ENCODE measurements at places on chromosomes 3 and 15. TPM values are rescaled to one million over a fixed set of nuclear protein-coding genes. Genes with fewer than 3 reads are reported as not detected.

- no peak for DNase-seq
Observed at GRCh38 chr3:30655187-30655812, 48.9 kb downstream of the TGFBR2 start.

- DNase-seq, result no peak
Observed at GRCh38 chr3:169846458-169847193, 23.1 kb downstream of the LRRC31 start.

- no peak for DNase-seq
Observed at GRCh38 chr15:88832820-88833730, 29.8 kb downstream of the ACAN start.

- no peak for DNase-seq
Observed at GRCh38 chr3:104635872-104636580, 730.7 kb upstream of the ALCAM start.

DNA sequence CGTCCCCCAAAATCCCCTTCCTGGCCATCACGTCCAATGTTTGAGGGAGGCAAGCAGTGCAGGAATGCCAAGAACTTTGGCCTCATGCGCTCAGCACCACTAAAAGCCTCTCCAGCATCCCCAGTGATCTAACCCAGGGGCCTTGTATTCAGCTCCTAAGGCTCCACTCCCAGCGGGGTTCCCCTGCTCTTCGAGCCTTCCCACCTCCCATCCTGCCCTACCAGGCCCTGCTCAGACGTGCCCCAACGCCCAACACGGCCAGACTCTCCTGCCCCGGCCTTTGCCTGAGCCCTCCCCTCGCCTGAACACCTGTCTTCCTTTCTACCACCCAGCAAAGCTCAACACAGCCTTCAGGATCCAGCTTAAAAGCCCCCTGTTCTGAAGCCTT, 30.5 kb downstream of the PLXND1 start:
- DNase-seq, result peak; percentile 87

- no peak for DNase-seq
Observed at GRCh38 chr3:140238646-140239314, 303.8 kb downstream of the CLSTN2 start.

GRCh38 chr3:107994181-107994580, 96.7 kb downstream of the CD47 start:
- DNase-seq, result no peak

DNA sequence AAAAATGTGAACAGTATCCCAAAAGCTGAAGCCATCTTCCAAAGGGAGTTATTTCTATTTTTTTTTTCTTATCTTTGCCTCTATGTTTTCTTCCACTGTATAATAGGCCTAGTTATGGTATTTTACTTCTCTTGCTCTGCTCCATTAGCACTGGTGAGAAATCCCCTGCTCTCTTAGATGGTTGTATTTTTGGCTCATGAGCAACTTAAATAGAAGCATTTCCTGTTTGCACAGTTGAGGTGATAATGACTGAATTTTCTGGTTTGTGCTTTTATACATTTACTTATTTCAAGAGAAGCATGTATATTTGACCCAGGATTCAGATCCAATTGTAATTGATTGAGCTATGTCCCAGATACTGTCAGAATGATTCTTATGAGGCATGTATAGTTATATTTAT, 61.6 kb upstream of the CD200R1L start:
- DNase-seq, result no peak

DNA sequence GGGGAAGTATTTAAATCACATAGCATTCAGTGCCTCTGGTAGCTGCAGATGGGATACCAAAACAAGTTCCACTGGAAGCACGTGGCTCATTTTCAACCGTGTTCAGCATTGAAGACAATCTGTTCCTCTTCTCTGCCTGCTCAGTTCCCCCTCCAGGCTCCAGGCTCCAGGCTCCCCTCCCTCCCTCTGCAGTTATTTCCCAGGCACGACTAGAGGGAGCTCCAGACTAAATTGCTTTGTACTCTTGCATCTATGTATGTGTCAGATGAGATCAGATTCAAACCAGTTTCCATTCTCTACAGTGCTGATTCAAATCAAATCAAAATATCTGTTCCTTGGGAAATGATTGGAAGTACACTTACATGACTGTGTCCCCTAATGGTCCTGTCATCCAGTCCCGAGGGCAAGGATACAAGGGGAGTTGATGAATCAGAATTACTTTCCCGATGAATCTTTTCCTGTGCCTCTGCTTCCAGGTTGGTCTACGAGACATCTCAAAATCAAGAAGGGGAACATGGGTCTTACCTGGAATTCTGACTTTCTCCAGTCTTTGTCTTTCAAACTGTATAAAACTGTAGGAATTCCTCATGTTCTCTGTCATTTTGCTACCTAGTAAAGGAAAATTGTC, 600.5 kb downstream of the EDEM1 start:
- DNase-seq, result peak; percentile 69

- DNase-seq, result no peak
Observed at GRCh38 chr3:70097084-70097483, 97.6 kb downstream of the SAMMSON start.

DNA sequence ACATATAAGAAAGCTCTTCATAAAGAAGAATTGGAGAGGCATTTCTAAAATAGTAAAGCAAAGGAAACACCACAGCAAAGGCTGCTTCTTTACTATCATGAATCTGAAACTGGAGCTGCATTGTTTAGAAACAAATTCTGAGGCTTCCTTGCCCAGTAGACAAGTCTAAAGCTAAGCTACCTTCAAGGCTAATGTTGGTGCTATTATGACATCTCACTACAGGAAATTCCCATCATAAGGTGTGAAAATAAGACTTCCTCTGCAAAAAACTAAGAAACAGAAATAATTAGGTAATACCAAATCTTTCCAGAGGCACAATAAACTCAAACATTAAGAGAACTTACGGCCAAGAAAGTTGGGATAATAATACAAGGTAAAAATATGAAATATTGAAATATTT, 89.9 kb upstream of the P3H2 start:
- no peak for DNase-seq

- DNase-seq, result peak; percentile 36
Observed at GRCh38 chr15:57281321-57281720, 95.0 kb upstream of the CGNL1 start.

- no peak for DNase-seq
Observed at GRCh38 chr3:44957986-44958385, 18.0 kb downstream of the ZDHHC3 start.

- peak; percentile 78 for DNase-seq
Observed at GRCh38 chr15:77986891-77987764, 90.4 kb downstream of the TBC1D2B start.

DNA sequence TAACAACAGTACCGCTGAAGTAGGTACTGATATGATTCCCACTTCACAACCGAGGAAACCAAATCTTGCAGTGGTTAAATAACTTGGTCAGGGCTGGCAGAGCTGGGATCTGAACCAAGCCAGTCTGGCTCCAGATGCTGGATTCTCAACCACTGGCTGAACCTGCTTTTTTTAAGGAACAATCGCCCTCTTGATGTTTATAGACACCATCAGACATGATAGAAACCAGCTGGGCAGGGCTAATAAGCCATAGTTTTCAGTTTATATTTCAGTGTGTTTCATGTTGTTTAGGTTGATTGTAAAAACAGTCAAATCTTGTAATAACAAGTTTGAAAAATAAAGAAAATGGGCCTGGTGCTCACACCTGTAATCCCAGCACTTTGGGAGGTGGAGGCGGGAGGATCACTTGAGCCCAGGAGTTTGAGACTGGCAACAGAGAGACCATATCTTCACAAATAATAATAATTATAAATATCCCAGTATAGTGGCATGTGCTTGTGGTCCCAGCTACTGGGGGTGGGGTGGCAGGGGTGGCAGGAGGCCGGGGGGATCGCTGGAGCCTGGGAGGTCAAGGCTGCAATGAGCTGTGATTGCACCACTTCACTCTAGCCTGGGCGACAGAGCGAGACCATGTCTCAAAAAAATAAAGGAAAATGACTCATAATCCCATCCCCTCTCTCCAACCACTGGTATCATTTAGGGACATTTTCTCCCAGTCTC, 36.7 kb downstream of the XYLB start:
- no peak for DNase-seq

DNA sequence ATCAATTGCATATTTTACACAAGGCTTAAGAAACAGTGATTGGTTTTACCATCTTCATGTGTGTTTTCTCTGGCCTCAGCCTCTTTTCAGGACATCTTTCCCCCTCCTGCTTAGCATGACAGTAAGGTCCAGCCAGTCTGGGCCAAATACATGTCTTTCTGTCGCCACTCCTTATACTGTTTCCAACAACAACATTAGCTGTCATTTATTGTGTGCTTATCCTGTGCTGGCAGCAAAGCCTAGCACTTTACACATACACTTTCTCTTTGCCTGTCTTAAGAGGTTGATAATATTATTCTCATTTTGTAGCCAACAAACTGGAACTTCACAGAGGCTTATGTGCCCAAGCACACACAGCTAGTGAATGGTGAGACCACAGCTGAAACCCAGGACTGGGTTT, 37.8 kb downstream of the B3GALNT1 start:
- no peak for DNase-seq

DNA sequence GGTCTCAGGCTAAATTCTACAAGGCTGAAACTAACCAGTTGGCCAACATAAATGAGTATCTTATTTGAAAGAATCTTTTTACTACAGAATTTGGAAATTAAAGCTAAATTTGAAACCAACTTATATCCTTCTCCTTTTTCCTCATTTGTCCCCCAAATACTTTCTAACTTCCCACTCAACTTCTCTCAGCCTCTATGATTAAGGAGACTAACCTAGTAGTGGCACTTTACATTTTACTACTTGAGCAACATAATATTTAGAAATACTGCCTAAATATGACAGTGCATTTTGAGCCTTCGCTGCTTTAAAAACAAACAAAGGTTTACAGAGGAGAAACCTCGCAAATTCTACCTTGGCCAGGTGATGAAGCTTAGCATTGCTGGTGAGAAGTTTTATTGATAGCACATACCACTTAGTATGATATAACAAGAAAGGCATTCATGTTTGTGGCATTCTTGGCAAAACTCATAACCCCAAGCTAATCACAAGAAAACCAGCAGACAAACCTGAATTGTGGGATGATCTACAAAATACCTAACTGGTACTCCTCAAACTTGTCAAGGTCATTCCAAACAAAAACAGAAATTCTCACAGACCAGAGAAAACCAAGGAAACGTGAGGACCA, 432.1 kb upstream of the CFAP20DC start:
- DNase-seq, result no peak

Gene TUSC7
- not detected for total RNA-seq

Gene PLSCR2
- 5.1 TPM for total RNA-seq

Gene CPA3
- total RNA-seq, result not detected

Gene SUCLG2
- total RNA-seq, result 52.7 TPM

Gene LRRC49
- 5.6 TPM for total RNA-seq

Gene SOX14
- total RNA-seq, result 1.2 TPM

Gene LRRC34
- 8.5 TPM for total RNA-seq

Gene A4GNT
- total RNA-seq, result not detected

Gene CP
- total RNA-seq, result 0.59 TPM

Gene NEDD4
- total RNA-seq, result 4.1 TPM

Gene PLSCR5
- not detected for total RNA-seq

Measured in H7 (cell line).